ENCODE measurements at places on chromosomes 5 and 9. TPM values are rescaled to one million over a fixed set of nuclear protein-coding genes. Genes with fewer than 3 reads are reported as not detected.

GRCh38 chr5:181182651-181183050 lies 22.3 kb downstream of the TRIM7 start:
- no peak overlapping the region for H3K27ac ChIP-seq
- H3K4me1 ChIP-seq: no peaks in the 10 kb centered on the region
- H3K4me3 ChIP-seq: no peak overlapping the region

Gene SMIM3
- 46.4 TPM for total RNA-seq

Gene TUSC1
- 31.1 TPM for total RNA-seq

Gene SLC36A2
- not detected for total RNA-seq

- H3K27me3 ChIP-seq: no peaks in the 10 kb centered on the region
- no peaks in the 10 kb centered on the region for H3K4me1 ChIP-seq
- no peak overlapping the region for H3K4me3 ChIP-seq
- H3K27ac ChIP-seq: no peak overlapping the region
Measured at GRCh38 chr5:149779124-149779465, 49.0 kb downstream of the PPARGC1B start.

Gene PLEKHG4B
- total RNA-seq: under 0.01 TPM

DNA sequence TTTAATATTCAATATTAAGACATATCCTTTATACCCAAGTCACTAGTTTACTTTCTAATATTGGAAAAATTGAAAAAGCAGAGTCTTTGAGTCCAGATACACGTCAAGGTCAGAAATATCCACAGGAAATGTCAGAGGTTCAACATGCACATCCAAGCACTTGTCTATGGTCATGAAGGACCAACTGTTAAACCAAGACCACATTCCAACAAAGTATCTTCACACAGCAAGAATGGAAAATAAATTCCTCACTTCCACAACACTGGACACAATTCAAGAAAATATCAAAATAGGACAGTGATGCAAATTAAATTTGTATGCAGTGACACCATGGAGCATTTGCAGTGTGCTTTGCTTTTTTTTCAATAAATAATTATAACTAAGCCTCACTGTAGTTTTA lies 142.5 kb downstream of the GABRB2 start:
- H3K4me1 ChIP-seq: no peaks in the 10 kb centered on the region
- H3K27ac ChIP-seq: no peak overlapping the region
- no peaks in the 10 kb centered on the region for H3K27me3 ChIP-seq
- H3K36me3 ChIP-seq: no peaks in the 10 kb centered on the region
- H3K4me3 ChIP-seq: no peak overlapping the region

Gene LCN9
- not detected for total RNA-seq

Gene PIP5K1B
- total RNA-seq: 3.9 TPM

DNA sequence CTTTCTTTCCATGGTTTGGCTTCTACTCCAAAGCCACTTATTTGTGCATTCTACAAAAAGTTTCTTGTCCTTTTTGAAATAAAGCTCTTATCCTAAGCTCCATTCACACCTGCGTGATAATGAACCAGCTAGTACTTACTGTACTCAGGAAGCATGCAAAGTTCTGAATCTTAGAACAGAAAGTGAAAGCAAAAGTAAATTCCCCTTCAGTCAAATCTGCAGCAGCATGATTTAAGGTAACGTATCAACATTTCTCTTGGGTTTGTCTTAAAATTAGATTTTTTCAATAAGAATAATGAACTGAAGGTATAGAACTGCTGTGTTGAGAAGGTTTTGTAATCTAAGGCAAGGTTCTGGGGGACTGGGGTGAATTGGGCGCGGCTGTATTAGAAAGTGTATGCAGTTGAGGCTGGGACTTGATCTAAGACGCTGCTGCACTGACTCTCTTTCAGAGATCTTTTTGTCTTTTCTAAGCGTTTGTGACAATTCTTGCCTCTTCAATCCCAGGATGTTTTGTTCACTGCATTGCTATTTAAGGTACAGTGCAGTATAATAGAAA lies at the start of gene ERAP2:
ERAP2 (plus strand) TSS at position 209 of the 559 bp plus-strand sequence. CDS start 3,186 bp downstream, outside the sequence.
- H3K4me1 ChIP-seq: peaks cover 10% of the 10 kb centered on the region
- no peak for DNase-seq
- peak within 1 kb of the TSS; percentile 79 for H3K4me3 ChIP-seq
- H3K27ac ChIP-seq: peak within 1 kb of the TSS; percentile 13
- H3K36me3 ChIP-seq: no peaks in the 10 kb centered on the region

Gene RMND5B
- 59.4 TPM for total RNA-seq

GRCh38 chr9:108928386-108928785 lies 5.5 kb downstream of the ELP1 start:
- no peak overlapping the region for H3K27ac ChIP-seq
- DNase-seq: no peak
- no peak overlapping the region for H3K4me3 ChIP-seq
- peaks cover 37% of the 10 kb centered on the region for H3K36me3 ChIP-seq

DNA sequence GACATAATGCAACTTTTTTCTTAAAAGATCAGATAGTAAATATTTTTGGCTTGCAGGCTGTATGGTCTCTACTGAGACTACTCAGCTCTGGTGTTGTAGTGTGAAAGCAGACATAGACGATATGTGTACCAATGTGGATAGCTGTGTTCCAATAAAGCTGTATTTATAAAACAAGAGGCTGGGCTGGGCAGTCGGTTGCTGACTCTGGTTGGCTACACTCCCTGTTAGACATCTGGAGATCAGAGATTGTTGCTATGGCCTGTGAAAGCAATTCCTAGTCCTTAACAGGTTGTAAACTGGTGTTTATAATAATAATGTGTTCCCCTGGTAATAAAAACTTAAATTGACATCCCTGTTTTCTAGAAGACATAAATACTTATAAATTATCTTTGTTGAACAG lies 24.4 kb upstream of the SCAMP1 start:
- no peak overlapping the region for H3K4me3 ChIP-seq
- H3K36me3 ChIP-seq: no peaks in the 10 kb centered on the region
- no peak overlapping the region for H3K27ac ChIP-seq
- H3K4me1 ChIP-seq: no peaks in the 10 kb centered on the region
- no peaks in the 10 kb centered on the region for H3K27me3 ChIP-seq

Gene PRR16
- total RNA-seq: 19.8 TPM

GRCh38 chr9:4979239-4979638 lies 5.8 kb upstream of the JAK2 start:
- DNase-seq: no peak
- H3K4me3 ChIP-seq: no peak overlapping the region
- H3K4me1 ChIP-seq: peaks cover 13% of the 10 kb centered on the region
- H3K27me3 ChIP-seq: no peaks in the 10 kb centered on the region
- no peak overlapping the region for H3K27ac ChIP-seq

DNA sequence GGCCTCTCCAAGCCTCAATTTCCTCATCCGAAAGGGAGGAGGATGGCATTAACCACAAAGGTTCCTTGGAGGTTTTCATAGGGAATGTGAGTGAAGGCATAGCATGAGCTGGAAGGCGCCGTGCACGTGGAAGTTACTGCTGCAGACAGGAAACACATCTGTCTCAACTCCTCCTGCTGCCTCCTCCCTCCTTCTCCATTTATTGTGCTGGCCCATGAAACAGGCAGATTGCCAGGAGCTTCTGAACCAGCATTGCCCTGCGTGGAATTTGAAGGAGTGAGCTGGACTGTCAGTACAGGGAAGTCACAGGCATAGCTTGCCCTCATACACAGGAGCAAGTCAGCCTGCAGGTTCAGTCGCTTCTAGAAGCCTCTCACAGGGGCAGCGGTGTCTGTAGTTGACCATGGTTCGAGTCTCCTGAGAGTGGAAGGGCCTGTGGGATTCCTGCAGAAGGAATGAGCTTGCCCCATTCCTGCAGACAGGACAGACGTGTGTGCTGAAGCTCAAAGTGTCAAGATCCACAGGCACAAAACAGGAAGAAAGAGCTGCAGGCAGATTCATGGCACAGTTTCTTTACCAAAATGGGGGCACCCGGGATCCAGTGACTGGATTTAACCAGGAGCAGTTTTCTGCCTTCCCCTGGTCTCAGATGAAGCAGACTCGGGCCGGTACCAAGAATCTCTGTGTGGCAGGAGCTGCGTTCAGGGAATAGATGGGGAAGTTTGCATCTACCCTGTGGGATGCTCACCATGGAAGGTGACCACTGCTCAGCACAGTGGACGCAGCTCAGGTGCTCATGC lies 48.7 kb upstream of the CTSL start:
- DNase-seq: no peak
- peaks cover 7% of the 10 kb centered on the region for H3K36me3 ChIP-seq
- H3K27ac ChIP-seq: no peak overlapping the region
- H3K27me3 ChIP-seq: no peaks in the 10 kb centered on the region
- H3K4me3 ChIP-seq: no peak overlapping the region

GRCh38 chr5:64834611-64835010 lies 65.9 kb downstream of the CWC27 start:
- no peaks in the 10 kb centered on the region for H3K27me3 ChIP-seq
- no peak overlapping the region for H3K4me3 ChIP-seq
- no peak for DNase-seq

DNA sequence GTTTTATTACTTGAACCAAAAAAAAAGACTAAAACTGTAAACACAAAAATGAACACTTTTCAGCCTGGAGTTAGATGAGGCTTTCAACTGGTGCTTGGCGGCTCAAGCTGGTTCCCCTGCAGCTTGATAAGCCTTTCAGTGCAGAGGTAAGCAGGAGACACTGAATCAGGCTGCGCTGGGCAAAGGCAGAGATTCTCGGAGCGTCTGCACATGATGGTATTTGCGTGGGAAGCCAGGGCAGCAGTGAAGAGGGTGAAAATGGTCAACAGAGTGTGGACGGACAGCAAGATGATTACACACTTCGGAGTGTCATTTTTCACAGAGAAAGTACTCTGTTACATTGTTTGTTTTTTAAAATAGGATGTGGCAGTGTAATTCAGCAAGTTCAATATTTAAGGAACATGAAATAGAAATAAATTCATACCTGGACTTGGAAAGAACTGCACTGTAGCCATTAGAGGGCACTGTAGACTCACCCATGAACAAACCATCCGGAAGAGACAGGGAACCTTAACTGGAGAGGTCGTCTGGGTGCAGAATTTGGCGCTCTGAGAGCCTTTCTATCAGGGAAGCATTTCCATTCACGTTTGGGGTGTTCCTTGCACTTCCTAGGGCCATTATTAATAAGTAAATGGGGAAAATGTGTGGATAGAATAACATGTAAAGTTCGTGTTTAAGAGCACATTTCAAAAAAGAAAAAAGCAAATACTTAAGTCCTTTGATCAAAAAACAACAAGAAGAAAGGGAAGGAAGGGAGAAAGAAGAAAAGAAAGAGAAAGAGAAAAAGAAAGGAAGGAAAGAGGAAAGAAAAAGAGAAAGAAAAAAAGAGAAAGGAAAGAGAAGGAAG lies 69.8 kb downstream of the ICE1 start:
- H3K27me3 ChIP-seq: no peaks in the 10 kb centered on the region
- no peak overlapping the region for H3K4me3 ChIP-seq
- H3K36me3 ChIP-seq: no peaks in the 10 kb centered on the region
- peaks cover 8% of the 10 kb centered on the region for H3K4me1 ChIP-seq

Gene OR1N2
- total RNA-seq: not detected

Gene LCN1
- total RNA-seq: not detected

GRCh38 chr5:6418679-6419276 lies 29.9 kb upstream of the UBE2QL1 start:
- no peaks in the 10 kb centered on the region for H3K27me3 ChIP-seq
- H3K4me1 ChIP-seq: peaks cover 7% of the 10 kb centered on the region

DNA sequence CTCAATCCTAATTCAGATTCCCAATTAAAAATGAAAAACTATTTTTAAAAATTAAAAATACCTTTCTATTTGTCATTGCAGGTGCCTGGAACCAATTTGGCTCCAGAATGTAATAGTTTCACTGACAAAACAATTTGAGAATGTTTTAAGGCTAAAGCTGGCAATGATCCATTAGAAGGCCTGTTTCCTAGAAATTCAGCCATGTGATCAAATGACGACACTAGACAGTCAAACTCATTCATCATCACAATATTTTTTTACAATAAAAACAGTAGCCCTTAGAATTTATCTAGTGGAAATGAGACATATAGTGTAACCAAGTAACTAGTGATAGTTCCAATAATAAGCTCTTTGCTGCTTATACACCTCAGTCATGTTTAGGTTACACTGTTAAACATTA lies 75.4 kb upstream of the MAP3K1 start:
- DNase-seq: no peak
- no peaks in the 10 kb centered on the region for H3K4me1 ChIP-seq

GRCh38 chr5:144060598-144060997 lies 109.9 kb downstream of the YIPF5 start:
- no peak overlapping the region for H3K4me3 ChIP-seq
- no peak overlapping the region for H3K27ac ChIP-seq
- no peaks in the 10 kb centered on the region for H3K27me3 ChIP-seq
- H3K4me1 ChIP-seq: no peaks in the 10 kb centered on the region
- DNase-seq: no peak

GRCh38 chr9:113381909-113382411 lies 5.2 kb upstream of the HDHD3 start:
- H3K27ac ChIP-seq: no peak overlapping the region
- peaks cover 4% of the 10 kb centered on the region for H3K4me1 ChIP-seq
- H3K27me3 ChIP-seq: no peaks in the 10 kb centered on the region
- DNase-seq: no peak
- H3K4me3 ChIP-seq: no peak overlapping the region
- H3K36me3 ChIP-seq: no peaks in the 10 kb centered on the region

DNA sequence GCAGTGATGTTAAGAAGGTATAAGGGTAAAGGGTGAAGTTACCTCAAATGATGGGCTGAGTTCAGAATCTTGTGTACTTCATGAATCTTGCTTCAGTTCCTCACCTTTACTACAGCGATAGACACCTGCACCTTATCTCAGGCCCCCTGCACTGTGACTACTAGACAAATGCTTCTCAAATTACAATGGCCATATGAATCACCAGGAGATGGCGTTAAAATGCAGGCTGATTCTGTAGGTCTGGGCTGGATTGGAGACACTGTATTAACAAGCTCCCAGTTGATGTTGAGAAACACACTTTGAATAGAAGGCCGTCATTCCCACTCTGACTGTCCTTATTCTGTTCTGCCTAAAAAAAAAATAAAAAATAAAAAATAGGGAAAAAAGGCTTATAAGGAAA lies 29.8 kb downstream of the TARS1 start:
- H3K4me3 ChIP-seq: no peak overlapping the region
- no peak overlapping the region for H3K27ac ChIP-seq
- H3K27me3 ChIP-seq: no peaks in the 10 kb centered on the region
- no peaks in the 10 kb centered on the region for H3K4me1 ChIP-seq
- no peak for DNase-seq
- peaks cover 48% of the 10 kb centered on the region for H3K36me3 ChIP-seq

- no peak for DNase-seq
- peaks cover 48% of the 10 kb centered on the region for H3K4me1 ChIP-seq
- H3K27me3 ChIP-seq: no peaks in the 10 kb centered on the region
- H3K4me3 ChIP-seq: no peak overlapping the region
- peaks cover 4% of the 10 kb centered on the region for H3K36me3 ChIP-seq
Measured at GRCh38 chr5:172407241-172407691, 47.1 kb downstream of the SH3PXD2B start.

DNA sequence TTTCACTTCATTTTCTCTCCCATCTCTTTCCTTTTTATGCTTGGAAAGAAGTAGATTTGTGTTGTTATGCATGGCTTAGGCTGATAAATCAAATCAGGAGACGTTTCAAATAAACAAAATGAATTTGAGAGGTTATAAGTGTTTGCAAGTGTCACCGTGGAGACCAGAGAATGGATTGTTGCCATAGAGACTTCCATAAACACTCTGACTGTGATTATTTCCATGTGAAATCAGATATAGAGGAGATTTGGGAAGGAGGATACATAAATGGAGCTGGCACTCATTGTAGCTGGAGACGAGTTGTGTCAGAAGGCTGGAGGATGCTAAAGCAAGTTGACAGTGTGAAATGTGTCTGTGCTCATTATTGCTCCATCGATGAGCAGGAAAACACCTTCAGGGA lies 84.2 kb upstream of the PCSK1 start:
- no peaks in the 10 kb centered on the region for H3K36me3 ChIP-seq
- no peak overlapping the region for H3K4me3 ChIP-seq

Gene SV2C
- total RNA-seq: 0.14 TPM

- no peaks in the 10 kb centered on the region for H3K27me3 ChIP-seq
- H3K36me3 ChIP-seq: no peaks in the 10 kb centered on the region
- no peak for DNase-seq
Measured at GRCh38 chr5:116406306-116407041, 168.1 kb downstream of the SEMA6A start.
